ENCODE measurements at places on chromosomes 7 and 10. TPM values are rescaled to one million over a fixed set of nuclear protein-coding genes. Genes with fewer than 3 reads are reported as not detected.

The MINDY4 gene
- 3.3 TPM for total RNA-seq

The MUC12 gene
- total RNA-seq: not detected

The MACROH2A2 gene
- 21.4 TPM for total RNA-seq

The NEUROG3 gene
- total RNA-seq: not detected

The PPIA gene
- total RNA-seq: 3,633 TPM

The PSD gene
- total RNA-seq: 3.5 TPM

The TMEM140 gene
- total RNA-seq: 29.3 TPM

The SH3PXD2A gene
- total RNA-seq: 8.2 TPM
